ENCODE measurements at places on chromosomes 7 and 10. TPM values are rescaled to one million over a fixed set of nuclear protein-coding genes. Genes with fewer than 3 reads are reported as not detected.

SRRM3 gene
- total RNA-seq = not detected

DNA sequence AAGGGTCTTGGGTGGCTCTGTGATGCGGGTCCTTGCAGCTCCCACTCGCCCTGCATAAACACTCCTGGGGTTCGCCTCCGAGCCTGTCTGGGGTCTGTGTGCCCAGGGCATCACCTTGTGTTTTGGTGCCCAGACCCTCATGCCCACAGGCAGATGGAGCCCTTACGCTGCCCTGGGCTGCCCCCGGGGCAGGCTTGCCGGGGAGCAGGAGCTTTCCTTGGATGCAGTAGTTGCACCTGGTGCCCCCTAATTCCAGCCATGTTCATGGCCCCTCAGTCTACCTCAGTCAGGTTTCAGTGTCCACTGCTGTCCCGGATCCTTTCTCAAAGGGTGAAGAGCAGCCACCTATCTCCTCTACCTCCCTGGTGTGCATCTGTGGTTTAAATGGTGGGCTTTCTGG lies 396.0 kb downstream of the PTPRN2 start:
- no peak for DNase-seq

GPR158 gene
- total RNA-seq = not detected

- no peak for DNase-seq
These were observed 33.4 kb upstream of the SEC61G start for GRCh38 chr7:54792383-54792782.

DNA sequence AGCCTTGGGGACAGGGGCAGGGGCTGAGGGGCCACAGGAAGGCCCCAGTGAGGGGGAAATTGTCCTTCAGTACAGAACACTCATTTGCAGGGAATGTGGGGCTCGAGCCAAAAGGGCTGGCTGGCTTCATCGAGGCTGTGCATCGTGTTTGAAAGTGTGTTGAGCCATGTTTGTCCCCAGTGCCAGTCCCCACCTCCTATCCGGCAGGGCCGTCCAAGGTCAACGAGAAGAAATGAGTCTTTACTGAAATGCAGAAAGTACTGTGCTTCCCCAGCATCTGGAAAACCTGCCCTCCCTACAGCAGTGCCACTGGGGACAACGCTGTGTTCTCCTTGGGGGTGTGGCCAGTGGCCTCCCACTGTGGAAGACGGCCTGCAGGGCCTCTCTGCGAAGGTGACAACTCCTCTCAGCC lies 214.1 kb downstream of the KLF6 start:
- DNase-seq = no peak

PRSS37 gene
- total RNA-seq = not detected

Data from CD4-positive, alpha-beta T cell (primary cell).